ENCODE measurements at places on chromosomes 12 and 14.
A peak's percentile ranks its signal among the peaks of the same experiment; 100 is the strongest.

- no peak for DNase-seq
These were observed 36.0 kb downstream of the ATF1 start for GRCh38 chr12:50799908-50800307.

GRCh38 chr14:24058260-24058950, 6.6 kb downstream of the CARMIL3 start:
- peak; percentile 6 for DNase-seq

DNA sequence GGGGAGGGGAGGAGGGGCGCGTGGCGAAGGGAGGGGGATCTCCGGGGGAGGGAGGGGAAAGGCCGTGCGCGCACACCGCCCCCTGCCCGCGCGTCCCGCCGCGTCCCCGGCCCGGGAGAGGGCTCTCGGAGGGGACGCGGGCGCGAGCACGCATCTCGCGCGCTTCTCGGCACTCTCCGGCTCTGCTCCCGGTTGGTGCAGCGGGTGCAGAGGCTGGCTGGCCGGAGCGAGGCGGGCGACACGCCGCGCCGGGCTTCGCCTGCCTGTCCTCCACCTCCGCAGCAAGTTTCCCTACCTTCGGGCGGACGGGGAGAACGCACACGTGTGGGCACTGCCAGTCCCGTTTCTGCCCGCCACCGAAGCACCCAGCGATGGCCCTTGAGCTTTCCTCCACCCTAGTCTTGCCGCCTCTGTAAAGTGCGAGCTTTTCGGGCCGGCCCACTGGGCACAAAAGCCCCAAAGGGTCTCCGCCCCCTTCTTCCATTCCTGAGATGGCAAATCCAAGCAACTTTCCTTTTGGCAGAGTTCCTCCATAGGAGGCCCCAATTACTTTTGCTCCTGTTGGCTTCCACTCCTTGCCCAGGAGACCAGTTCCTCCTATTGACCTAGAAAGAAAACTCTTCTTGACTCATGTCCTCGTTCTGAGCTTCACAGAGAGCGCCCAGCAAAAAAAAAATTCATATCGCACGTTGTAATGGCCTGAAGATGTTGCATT, 363 bp upstream of the CSAD start:
- DNase-seq: peak; percentile 87

- DNase-seq: no peak
These were observed 1.5 kb upstream of the OTX2 start for GRCh38 chr14:56811593-56812363.

DNA sequence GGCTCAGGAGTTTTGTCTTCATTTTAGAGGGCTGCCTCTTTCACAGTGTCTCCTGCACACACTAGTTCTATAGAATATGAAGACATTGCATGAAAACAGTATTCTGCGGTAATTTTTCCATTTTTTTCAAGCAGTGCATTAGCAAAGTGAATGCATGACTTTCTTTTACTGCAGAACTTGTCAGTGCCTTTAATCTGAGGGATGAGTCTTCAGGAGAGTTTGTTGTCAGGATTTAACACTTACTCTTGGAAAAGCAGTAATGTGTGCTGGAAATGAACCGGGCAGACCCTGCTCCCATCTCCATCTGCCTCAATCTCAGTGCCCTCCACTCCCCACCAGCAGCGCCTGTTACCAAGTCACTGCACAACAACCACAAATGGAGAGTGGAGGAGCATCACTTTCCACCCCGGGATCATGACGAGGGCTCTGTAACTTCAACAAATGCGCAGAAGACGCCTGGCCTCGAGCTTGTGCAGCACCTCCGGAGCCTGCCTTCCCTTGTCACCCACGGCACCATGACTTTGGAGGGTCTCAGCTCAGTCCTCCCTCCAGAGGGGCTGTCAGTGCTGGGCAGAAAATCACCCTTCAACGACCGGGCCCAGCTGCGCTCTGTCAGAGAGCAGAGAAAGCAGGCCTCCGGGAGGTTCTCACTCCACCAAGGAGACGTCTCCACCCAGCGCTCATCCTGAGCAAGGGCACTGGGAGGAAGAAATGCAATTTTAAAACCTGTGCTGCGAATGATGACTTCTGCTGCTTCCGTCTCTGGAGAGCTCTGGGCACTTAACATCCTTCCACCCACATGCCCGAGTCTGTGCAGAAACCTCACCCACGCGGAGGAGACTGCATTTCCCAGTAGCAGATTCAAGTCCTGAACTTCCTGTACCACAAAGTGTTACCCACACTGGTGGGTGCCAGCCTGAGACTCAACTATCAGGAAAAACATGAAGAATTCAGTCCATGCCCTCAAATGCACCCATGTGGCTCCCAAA, 255.7 kb downstream of the ADGRD1 start:
- DNase-seq: no peak

- DNase-seq: no peak
These were observed 739.6 kb upstream of the TBX3 start for GRCh38 chr12:115423546-115423987.

DNA sequence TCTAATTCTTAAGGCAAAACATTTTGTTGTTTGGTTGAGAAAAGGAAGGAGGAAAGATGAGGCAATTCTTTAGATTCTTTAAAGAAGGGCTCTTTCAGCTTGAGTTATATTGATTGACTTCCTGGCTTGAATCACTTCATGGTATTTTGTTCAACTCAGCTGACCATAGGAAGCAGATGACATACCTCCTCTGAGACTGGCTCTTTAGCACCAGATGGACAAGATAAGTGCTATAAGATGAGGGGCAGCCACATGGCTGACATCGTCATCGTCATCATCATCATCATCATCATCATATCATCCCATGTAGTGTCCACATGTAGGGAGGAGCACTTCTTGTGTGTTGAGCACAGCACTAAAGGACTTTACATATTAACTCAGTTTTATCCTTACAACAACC, 81.3 kb downstream of the SSPN start:
- no peak for DNase-seq

DNA sequence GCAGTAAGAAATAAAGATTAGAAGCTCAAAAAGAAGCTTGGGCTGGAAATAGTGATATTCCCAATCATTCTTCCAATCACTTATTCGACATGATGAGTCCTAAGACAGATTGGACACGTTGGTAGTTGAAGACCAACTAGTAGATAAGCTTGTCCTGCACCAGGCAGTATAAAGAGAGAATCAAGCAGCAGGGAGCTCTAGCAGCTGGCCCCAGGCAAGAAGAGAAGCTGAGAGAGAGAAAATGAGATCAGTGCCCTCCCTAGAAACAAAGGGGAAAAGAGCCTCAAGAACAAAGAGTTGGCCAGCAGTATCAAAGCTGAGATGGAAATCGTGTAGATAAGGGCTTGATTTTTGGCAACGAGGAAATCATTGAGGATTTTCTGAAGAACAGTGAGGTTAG, 20.6 kb downstream of the RASSF8 start:
- DNase-seq: no peak

DNA sequence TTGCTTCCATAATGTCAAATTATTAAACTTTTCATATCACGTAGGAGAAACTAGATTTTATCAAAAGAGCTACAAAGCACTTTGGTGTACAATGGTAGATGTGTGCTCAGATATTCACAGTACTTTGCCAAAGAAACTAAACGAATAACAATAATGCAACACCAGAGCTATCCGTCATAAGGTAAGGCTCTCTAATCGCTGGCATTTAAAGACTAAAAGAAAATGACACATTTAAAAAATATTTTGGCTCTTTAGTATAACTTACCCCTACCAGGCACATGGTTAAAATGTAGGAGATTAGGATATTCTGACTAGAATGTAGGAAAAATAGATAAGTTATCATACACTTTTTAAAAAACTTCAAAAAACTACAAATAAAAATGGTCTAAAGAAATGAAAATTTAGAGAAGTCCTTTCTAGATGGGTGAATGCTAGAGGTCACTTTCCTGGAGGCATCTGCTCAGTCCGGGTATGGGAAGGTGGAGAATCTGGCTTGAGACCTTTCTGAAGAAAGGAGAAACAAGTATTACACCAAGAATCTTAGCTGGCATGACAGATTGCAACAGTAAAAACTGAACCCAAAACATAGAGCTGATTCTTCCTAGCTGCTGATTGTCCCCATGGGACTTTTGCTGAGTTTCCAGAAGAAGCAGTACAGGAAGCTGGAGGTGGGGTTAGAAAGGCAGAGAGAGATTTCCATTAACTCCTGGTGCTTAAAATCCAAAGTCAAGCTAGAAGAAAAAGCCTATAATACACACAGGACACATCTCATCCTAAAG, 67.9 kb downstream of the FAR2 start:
- no peak for DNase-seq

DNA sequence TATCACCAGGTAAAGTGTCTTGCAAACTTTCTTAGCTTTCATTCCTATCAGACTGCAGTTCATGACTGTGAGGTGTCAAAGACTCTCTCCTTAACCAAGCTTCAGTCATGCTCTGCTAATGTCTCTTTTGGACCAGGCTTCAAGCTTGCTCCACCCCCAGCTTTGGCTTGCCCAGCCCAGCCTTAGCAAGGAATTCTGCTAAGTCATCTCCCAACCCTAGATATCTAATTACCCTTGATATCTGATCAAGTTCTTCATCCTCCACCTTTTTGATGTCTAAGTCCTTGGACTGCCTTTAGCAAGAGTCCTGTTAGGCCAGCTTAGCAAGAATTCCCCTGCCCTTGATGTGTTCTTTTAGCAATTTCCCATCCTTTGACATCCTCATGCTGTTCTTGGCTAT, 108.9 kb upstream of the FGD4 start:
- no peak for DNase-seq

DNA sequence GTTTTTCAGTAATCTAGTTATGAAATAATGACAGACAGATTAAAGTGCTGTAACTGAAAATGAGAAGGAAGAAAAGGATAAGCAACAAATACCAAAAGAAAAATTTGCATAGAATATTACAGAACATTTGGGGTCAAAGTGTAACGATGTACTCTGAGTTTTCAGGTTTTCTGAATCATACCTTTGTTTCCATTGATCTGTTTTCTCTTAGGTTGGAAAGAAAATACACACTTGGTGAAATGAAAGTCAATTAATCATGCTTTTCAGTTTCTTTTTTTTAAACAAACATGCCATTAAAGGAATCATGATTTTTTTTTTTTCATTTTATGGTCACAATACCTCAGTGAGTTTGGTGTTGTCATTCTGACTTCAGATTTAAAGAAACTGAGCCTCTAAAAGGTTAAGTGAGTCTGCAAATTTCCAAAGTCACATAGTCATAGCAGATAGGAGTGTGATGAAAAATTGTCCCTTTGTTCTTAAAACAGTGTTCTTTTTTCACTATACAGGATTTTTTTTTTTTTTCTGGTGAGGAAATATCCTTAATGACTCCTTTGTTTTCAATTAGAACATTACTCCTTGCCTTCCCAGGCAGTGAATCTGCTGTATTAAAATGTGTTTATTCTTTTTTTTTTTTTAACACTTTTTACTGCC, 35.9 kb upstream of the PZP start:
- DNase-seq: no peak

GRCh38 chr14:73997108-73997943, 21.8 kb downstream of the ENTPD5 start:
- DNase-seq: no peak

- DNase-seq: no peak
These were observed 86.3 kb downstream of the VWF start for GRCh38 chr12:6038160-6038559.

- DNase-seq: peak; percentile 65
These were observed 15.0 kb downstream of the MDM1 start for GRCh38 chr12:68317047-68317667.

- DNase-seq: no peak
These were observed 270.6 kb downstream of the TTC8 start for GRCh38 chr14:89095036-89095435.

DNA sequence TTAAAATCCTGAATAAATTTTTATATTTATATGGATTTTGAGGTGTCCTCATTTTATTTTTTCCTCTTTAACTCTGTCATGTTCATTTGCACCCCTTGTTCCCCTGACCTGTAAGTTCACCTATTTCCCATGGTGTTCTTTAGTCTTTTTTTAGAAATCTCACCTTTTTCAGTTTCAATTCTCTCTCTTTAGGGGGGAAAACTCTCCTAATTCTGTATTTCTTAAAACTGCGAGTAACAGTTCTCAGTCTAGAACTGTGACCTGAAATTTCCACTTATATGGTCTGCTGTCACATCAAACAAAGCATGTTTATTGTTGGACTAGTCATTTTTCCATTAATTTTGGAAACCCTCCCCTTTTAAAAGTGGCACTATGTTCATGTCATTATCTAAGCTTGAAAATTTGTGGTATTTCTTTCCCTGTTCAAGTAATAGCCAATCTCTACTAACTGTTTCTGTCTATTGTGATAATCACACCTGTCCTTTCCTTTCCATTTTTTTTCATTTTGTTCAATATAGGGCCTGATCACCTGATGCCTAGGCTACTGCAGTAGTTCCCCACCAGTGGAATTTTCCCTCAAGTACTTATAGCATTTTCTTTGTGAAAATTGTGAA, 14.0 kb upstream of the FBXO33 start:
- no peak for DNase-seq

DNA sequence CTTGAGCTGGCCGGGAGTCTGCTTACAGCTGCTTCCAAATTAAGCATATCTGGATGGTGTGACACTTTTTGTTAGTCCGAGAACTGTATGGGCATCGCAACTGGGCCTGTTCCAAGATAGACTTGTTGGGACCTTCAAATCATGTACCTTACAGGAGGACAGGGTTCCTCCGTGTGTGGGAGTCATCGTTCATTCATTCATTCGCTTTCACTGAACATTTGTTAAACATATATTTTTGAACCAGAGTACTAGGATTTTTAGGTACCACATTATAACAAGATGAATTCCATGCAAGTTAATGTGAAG, 387 bp upstream of the IPO8 start:
- DNase-seq: no peak

- no peak for DNase-seq
These were observed 62.6 kb downstream of the CCDC92 start for GRCh38 chr12:123910057-123910456.

- DNase-seq: no peak
These were observed 142.8 kb upstream of the PELI2 start for GRCh38 chr14:55975281-55975910.

GRCh38 chr12:19008102-19008501, 121.4 kb upstream of the PLEKHA5 start:
- no peak for DNase-seq

- DNase-seq: no peak
These were observed 68.3 kb downstream of the RIMBP2 start for GRCh38 chr12:130647814-130648213.

GRCh38 chr14:75522224-75522982, at the start of gene BATF:
BATF (plus strand) TSS chr14:75522469; CDS start chr14:75522683, 214 bp downstream.
- DNase-seq: peak; percentile 62

- no peak for DNase-seq
These were observed 15.2 kb downstream of the DPF3 start for GRCh38 chr14:72878746-72879145.

GRCh38 chr14:69342928-69343525, 55.1 kb downstream of the ERH start:
- DNase-seq: no peak

GRCh38 chr12:96183734-96184370, 10.3 kb upstream of the ELK3 start:
- no peak for DNase-seq

- DNase-seq: no peak
These were observed 21.1 kb downstream of the TMBIM6 start for GRCh38 chr12:49762468-49762847.

DNA sequence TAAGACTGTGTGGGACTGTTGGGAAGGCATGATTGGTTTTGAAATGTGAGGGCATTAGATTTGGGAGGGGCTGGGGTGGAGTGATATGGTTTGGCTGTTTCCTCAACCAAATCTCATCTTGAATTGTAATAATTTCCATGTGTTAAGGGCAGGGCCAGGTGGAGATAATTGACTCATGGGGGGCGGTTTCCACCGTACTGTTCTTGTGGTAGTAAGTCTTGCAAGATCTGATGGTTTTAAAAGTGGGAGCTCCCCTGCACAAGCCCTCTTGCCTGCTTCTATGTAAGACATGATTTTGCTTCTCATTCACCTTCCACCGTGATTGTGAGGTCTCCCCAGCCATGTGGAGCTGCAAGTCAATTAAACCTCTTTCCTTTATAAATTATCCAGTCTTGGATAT, 76.6 kb upstream of the PPFIA2 start:
- DNase-seq: no peak

All from T-helper 1 cell (primary cell).